ENCODE measurements at places on chromosomes 7 and 10.

GRCh38 chr7:18667466-18667865 lies 171.9 kb downstream of the HDAC9 start:
- DNase-seq: no peak

DNA sequence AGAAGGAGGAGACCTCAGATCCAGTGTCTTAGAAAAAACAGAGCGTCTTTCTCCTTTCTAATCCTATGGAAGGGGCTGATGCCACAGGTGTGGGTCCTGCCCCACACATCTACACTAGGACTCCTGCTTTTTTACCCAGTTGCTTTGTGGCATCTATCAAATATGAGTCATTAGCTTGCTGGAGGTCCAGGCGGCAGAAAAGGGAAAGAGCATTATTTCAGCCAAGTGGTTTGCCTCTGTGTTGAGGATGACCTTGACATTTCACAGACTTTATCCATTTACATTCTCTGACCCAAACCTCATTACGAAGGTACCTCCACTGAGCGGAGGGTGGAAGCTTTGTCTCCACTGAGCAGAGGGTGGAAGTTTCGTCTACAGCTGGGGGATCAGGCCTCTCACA lies 308.4 kb upstream of the KLF6 start:
- no peak for DNase-seq

- DNase-seq: no peak
Observed at GRCh38 chr10:73911553-73912004, 647 bp downstream of the PLAU start.

GRCh38 chr7:150399421-150400007 lies 20.4 kb downstream of the ZNF775 start:
- DNase-seq: no peak

GRCh38 chr10:114271779-114272167 lies 32.7 kb downstream of the VWA2 start:
- DNase-seq: no peak

- DNase-seq: peak; percentile 17
Observed at GRCh38 chr10:71575451-71575850, 144.1 kb downstream of the C10orf105 start.
